Vagina (tissue), 2 donors: ENCODE measurements at places on chromosomes 11 and 22. TPM values are rescaled to one million over a fixed set of nuclear protein-coding genes. Genes with fewer than 3 reads are reported as not detected.
A peak's percentile ranks its signal among the peaks of the same experiment; 100 is the strongest.

DNA sequence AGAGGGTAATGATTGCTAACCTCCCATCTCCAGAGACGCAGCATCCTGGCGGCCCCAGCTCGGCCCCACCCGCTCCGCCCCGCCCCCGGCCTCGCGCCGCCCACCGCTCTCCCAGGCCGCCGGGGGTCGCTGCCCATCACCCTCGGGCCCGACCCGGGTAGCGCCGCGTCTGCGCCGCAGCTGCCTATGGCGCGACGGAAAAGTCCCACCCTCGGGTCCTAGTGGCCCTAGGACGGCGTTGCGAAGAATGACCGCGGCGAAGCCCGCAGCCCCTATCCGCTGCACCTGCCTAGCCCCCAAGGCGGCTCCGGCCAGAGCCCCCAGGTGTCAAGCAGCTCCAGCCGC lies 457 bp downstream of the CPSF7 start:
- peak overlapping the region; percentile 96 for H3K27ac ChIP-seq
- H3K4me1 ChIP-seq, result peaks cover 62% of the 10 kb centered on the region
- peak overlapping the region; percentile 88 for H3K4me3 ChIP-seq
- DNase-seq, result no peak
- no peaks in the 10 kb centered on the region for H3K36me3 ChIP-seq

TREH gene
- total RNA-seq, result 0.25 TPM

GRCh38 chr11:28400331-28401100 lies 292.3 kb downstream of the METTL15 start:
- H3K27me3 ChIP-seq, result no peaks in the 10 kb centered on the region
- H3K4me3 ChIP-seq, result no peak overlapping the region
- DNase-seq, result no peak
- no peaks in the 10 kb centered on the region for H3K36me3 ChIP-seq
- H3K4me1 ChIP-seq, result no peaks in the 10 kb centered on the region

DNA sequence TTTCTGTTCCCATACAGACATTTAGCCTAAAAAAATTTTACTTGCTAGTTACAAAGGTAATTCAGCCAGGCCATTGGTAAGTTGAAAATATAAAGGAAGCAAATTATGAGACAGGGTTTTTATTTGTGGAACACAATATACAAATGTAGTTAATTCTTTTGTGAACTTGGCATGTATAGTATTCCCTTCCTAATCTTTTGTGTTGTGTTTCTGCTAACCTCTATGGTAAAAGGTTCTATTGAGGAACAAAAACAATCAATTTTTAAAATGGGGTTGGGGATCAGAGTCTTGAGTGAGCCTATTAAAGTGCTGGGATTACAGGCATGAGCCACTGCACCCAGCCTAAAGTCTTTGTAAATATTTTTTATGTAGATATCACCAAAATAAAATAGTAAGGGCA lies 14.1 kb downstream of the SWAP70 start:
- H3K27me3 ChIP-seq, result no peaks in the 10 kb centered on the region
- H3K4me1 ChIP-seq, result peaks cover 40% of the 10 kb centered on the region
- no peak overlapping the region for H3K4me3 ChIP-seq

DNA sequence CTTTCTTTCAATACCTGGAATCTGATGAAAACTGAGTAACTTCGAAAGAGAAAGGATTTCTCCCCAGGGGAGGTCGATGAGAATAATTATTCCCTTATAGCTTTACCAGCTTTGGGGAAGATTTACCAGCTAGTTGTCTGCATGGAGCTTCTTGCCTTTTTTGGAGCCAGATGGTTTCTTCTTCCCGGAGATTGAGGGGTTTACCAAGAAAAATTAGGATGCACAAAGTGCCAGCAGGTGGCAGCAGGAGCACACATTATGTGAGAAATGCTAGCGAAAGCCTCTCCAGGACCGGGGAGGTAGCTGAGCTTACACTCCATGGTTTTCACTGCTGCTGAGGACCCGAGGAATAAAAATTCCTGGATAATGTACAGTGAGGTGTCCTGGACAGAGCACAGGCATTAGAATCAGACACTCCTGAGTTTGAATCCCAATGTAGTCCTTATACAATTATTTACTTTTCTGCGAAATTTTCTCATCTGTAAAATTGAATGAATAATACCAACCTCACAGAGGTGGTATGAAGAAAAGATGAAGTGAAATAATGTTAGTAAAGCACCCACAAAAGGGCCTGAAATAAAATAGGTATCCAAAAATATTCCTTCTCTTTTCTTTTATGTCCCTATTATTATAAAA lies 46.0 kb upstream of the PARVA start:
- H3K4me3 ChIP-seq, result no peak overlapping the region
- peaks cover 8% of the 10 kb centered on the region for H3K4me1 ChIP-seq
- H3K27ac ChIP-seq, result no peak overlapping the region
- H3K27me3 ChIP-seq, result no peaks in the 10 kb centered on the region

- no peak for DNase-seq
- H3K27me3 ChIP-seq, result no peaks in the 10 kb centered on the region
- H3K4me3 ChIP-seq, result no peak overlapping the region
- no peaks in the 10 kb centered on the region for H3K36me3 ChIP-seq
- H3K4me1 ChIP-seq, result no peaks in the 10 kb centered on the region
Measured at GRCh38 chr11:131609337-131609736, 238.9 kb downstream of the NTM start.

DNA sequence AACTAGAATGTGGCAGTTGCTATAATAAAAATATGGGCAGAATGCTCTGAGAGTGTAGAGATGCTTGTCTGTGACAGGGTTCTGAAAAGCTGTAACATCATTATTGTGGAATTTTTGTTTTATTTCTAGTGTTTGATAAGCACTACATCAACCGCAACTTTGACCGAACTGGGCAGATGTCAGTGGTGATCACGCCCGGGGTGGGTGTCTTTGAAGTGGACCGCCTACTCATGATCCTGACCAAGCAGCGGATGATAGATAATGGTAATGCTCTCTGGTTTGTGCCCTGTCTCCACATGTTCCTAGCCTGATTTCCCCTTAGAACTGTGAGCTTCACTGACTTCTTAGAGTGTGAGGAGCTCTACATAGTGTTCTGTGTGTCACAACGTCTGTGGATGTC lies 48.8 kb downstream of the DEPDC5 start:
- no peak overlapping the region for H3K27ac ChIP-seq
- no peak for DNase-seq
- H3K4me1 ChIP-seq, result no peaks in the 10 kb centered on the region
- peaks cover 78% of the 10 kb centered on the region for H3K36me3 ChIP-seq

FXYD2 gene
- 2.7 TPM for total RNA-seq

- no peaks in the 10 kb centered on the region for H3K27me3 ChIP-seq
- peaks cover 16% of the 10 kb centered on the region for H3K4me1 ChIP-seq
- no peak overlapping the region for H3K4me3 ChIP-seq
- DNase-seq, result no peak
- H3K27ac ChIP-seq, result no peak overlapping the region
Measured at GRCh38 chr11:74179234-74180052, 8.4 kb downstream of the PPME1 start.

GRCh38 chr11:66218036-66218435 lies 50.4 kb upstream of the RAB1B start:
- H3K4me3 ChIP-seq, result no peak overlapping the region
- peaks cover 4% of the 10 kb centered on the region for H3K36me3 ChIP-seq
- no peaks in the 10 kb centered on the region for H3K27me3 ChIP-seq

- no peaks in the 10 kb centered on the region for H3K36me3 ChIP-seq
- no peak overlapping the region for H3K4me3 ChIP-seq
- no peak for DNase-seq
Measured at GRCh38 chr22:44449683-44450425, 48.2 kb downstream of the RTL6 start.

DNA sequence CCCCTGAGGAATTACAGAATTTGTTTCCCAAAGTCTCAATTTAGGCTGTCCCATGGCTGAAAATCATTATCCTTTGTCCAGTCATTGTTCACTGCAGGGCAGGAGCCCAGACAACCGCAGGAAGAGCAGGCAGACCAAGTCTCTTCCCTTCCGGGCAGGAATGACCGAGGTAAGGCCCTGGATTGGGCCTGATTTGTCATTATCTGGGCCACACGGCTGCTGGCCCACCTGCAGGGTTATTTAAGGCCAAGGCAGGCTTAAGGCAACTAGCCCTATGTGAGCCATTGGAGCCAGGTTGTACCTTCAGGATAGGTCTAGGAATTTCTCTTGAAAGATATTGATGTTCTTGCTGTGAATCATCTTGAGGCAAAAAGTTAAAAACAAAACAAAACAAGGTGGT lies 9.7 kb upstream of the IL10RA start:
- no peaks in the 10 kb centered on the region for H3K27me3 ChIP-seq
- no peak overlapping the region for H3K4me3 ChIP-seq
- no peaks in the 10 kb centered on the region for H3K36me3 ChIP-seq
- no peak overlapping the region for H3K27ac ChIP-seq
- H3K4me1 ChIP-seq, result no peaks in the 10 kb centered on the region

FAM181B gene
- total RNA-seq, result 0.49 TPM

DNA sequence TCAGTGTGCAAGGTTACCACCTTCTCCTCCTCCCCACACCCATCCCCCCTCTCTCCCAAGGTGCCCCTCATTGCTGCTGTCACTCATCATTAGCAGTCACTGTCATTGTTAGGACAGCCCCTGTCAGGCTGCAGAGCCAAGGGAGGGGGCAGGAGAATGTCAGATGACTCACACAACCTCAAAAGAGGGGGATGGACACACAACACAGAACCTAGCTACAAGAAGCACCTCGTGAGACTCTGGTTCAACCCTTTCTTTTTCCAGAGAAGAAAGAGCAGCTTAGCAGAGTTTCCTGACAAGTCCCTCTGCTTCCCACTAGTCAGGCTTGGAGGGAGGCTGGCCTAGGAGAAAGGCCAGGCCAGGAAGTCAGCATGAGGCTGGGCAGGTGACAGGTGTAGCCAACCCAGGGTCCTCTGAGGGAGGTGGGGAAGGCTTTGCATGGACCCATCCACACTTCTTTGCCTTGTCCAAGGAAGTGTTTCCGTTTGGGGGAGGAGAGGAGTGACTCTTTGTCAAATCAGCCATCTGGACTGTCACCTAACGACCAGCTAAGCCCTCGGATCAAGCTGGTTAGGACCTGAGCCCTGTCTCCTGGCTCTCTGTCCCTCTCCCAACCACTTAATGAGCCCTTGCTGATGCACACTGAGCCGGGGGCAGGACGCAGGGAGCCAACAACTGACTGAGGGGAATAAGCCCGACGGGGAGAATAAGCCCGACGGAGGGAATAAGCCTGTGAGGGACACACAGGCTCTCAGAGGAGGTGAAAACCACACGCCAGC lies 18.3 kb downstream of the ADORA2A start:
- no peaks in the 10 kb centered on the region for H3K4me1 ChIP-seq
- no peaks in the 10 kb centered on the region for H3K36me3 ChIP-seq
- H3K27me3 ChIP-seq, result no peaks in the 10 kb centered on the region
- H3K27ac ChIP-seq, result no peak overlapping the region
- H3K4me3 ChIP-seq, result no peak overlapping the region

P2RX6 gene
- total RNA-seq, result 1.7 TPM

DNA sequence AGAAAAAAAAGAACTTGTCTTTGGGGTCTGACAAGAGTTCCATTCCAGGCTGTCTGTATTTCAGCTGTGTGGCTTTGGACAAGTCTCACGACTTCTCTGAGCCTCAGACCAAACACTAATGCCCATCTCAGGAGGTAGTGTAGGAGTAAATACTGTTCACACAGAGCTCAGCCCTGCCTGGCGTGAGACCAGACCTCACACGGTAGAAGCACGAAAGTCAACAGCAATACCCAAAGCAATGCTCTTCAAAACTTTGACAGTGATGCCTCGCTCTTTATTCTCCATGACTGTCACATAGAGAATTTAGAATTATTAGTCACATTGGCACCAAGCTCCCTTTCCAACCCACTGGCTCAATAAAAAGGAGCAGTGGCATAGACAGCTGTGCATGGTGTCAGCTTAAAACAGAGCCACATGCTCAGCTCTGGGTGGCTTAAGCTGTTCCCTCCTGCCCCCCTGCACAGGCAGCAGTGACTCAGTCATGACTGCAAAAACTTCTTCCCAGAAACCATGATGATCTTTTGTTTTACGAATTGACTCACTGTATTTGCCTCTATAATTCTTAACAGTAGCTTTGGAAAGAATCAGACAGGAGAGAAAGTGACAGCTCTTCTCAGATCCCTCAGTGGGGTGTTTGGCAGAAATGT lies 74.0 kb upstream of the PHF21B start:
- H3K4me1 ChIP-seq, result peaks cover 13% of the 10 kb centered on the region
- no peaks in the 10 kb centered on the region for H3K27me3 ChIP-seq
- no peaks in the 10 kb centered on the region for H3K36me3 ChIP-seq
- no peak overlapping the region for H3K27ac ChIP-seq
